ENCODE measurements at places on chromosomes 4 and X. TPM values are rescaled to one million over a fixed set of nuclear protein-coding genes. Genes with fewer than 3 reads are reported as not detected.

DNA sequence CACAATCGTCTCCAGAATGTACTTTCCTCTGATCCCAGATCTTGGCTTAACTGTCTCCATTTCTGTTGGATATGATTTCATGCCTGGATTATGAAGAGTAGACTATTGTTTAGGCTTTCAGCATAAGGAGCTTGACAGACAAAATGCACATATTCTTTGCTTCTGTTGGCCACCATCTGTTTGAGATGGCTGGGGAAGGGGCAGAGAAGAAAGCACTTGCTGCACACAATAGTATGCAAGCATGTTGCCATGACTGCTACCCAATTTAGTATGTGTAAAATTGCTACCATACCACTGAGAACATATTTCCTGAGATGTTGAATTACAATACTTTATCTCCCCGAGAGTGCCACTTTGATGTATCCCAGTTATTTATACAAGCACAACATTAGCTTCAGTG, 127.9 kb upstream of the BMPR1B start:
- DNase-seq, result no peak

- DNase-seq, result no peak
These were observed at the start of gene DCX for GRCh38 chrX:111411983-111412382. TSS of gene DCX (minus strand) at chrX:111412192. CDS start at chrX:111410398, 1,794 bp downstream.

GRCh38 chr4:171676555-171677215, 136.5 kb upstream of the GALNTL6 start:
- no peak for DNase-seq

DNA sequence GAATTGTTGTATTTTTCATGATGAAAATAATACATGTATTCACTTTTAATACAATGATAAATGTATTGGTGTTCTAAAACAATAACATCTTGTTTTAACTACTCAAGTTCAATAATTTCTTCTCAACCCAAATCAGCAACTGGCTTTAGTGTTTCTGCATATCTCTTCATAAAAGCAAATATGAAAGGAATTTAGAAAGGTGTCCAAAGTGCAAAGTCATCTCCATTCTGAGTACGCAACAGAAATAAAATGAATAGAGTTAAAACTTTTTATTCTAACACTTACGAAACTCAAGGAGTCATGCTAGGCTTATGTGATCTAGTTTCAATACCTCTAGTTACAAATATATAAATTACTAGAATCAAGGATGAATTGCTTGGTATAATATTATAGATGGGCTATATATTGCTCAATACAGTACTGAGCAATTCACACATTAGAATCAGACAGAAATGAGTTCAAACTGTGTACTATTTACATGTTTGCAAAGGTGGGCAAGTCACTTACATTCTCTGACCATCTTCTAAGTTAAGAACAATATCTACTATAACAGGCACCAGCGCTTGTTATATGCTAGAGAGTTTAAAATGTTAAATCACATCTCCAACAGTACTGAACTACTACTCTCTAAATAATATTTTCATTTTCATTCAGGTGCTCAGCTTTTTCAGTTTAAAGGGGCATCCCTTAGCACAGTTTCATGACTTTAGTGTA, 51.5 kb downstream of the PPA2 start:
- DNase-seq, result no peak

- DNase-seq, result peak; percentile 11
These were observed 243.8 kb downstream of the PPP3CA start for GRCh38 chr4:101103381-101104142.

The HTN3 gene
- total RNA-seq, result not detected

Measured in urinary bladder (tissue), 4 donors.